Regular cardiac myocyte (primary cell): ENCODE measurements at places on chromosomes 5 and 9. TPM values are rescaled to one million over a fixed set of nuclear protein-coding genes. Genes with fewer than 3 reads are reported as not detected.

The ZFP37 gene
- total RNA-seq, result 1.7 and 2.3 TPM in 2 replicates

The TRIM7 gene
- total RNA-seq, result 0.85 and 3.1 TPM in 2 replicates

The LCN12 gene
- total RNA-seq, result not detected in 2 replicates

The DRD1 gene
- total RNA-seq, result under 0.01 TPM in 1 of 2 replicates, not detected in the other

The PCDHA7 gene
- 0.58 and 2.5 TPM in 2 replicates for total RNA-seq

The VAV2 gene
- 15.2 and 24.3 TPM in 2 replicates for total RNA-seq

The CCDC183 gene
- total RNA-seq, result under 0.01 and 0.28 TPM in 2 replicates

The SPINK7 gene
- not detected in 2 replicates for total RNA-seq

The C9 gene
- total RNA-seq, result 0.28 and 0.38 TPM in 2 replicates

The BASP1 gene
- 113 and 161 TPM in 2 replicates for total RNA-seq

The TSSK1B gene
- total RNA-seq, result under 0.01 TPM in 1 of 2 replicates, not detected in the other

The SLC6A7 gene
- under 0.01 TPM in 2 replicates for total RNA-seq

The ATP6V1G1 gene
- 108 and 176 TPM in 2 replicates for total RNA-seq

The PCDHA8 gene
- under 0.01 TPM in 2 replicates for total RNA-seq

The HSPB3 gene
- total RNA-seq, result 0.56 TPM in 1 of 2 replicates, not detected in the other

The ANKRD31 gene
- total RNA-seq, result 0.19 and 0.28 TPM in 2 replicates

The CYLC2 gene
- not detected in 2 replicates for total RNA-seq

The INSYN2B gene
- 24.0 and 39.7 TPM in 2 replicates for total RNA-seq

The HAVCR2 gene
- under 0.01 and 0.56 TPM in 2 replicates for total RNA-seq

The SPOCK1 gene
- 108 and 173 TPM in 2 replicates for total RNA-seq

The TBC1D2 gene
- 6.2 and 7.5 TPM in 2 replicates for total RNA-seq

The ARHGEF37 gene
- total RNA-seq, result 1.7 and 8.2 TPM in 2 replicates

The ZFP2 gene
- under 0.01 and 0.28 TPM in 2 replicates for total RNA-seq

The MELK gene
- 7.0 and 40.8 TPM in 2 replicates for total RNA-seq

The SLC1A3 gene
- total RNA-seq, result 2.1 and 4.2 TPM in 2 replicates

The IFNA13 gene
- not detected in 2 replicates for total RNA-seq

The TMEM8B gene
- total RNA-seq, result 0.58 and 2.0 TPM in 2 replicates

The CERT1 gene
- 15.9 and 28.5 TPM in 2 replicates for total RNA-seq

The LRRC14B gene
- not detected in 2 replicates for total RNA-seq

The MCTP1 gene
- 0.77 and 3.7 TPM in 2 replicates for total RNA-seq
